Mammary epithelial cell (primary cell): ENCODE measurements at places on chromosomes 11 and 22.

DNA sequence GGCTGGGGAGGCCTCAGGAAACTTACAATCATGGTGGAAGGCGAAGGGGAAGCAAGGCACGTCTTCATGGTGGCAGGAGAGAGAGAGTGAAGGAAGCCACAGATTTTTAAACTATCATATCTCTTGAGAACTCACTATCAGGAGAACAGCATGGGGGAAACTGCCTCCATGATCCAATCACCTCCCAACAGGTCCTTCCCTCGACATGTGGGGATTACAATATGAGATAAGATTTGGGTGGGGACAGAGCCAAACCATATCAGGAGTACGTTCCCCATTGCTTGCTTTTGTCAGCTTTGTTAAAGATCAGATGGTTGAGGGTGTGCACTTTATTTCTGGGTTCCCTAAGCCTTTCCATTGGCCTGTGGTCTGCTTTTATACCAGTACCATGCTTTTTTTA lies 53.7 kb upstream of the E2F8 start:
- DNase-seq = no peak

DNA sequence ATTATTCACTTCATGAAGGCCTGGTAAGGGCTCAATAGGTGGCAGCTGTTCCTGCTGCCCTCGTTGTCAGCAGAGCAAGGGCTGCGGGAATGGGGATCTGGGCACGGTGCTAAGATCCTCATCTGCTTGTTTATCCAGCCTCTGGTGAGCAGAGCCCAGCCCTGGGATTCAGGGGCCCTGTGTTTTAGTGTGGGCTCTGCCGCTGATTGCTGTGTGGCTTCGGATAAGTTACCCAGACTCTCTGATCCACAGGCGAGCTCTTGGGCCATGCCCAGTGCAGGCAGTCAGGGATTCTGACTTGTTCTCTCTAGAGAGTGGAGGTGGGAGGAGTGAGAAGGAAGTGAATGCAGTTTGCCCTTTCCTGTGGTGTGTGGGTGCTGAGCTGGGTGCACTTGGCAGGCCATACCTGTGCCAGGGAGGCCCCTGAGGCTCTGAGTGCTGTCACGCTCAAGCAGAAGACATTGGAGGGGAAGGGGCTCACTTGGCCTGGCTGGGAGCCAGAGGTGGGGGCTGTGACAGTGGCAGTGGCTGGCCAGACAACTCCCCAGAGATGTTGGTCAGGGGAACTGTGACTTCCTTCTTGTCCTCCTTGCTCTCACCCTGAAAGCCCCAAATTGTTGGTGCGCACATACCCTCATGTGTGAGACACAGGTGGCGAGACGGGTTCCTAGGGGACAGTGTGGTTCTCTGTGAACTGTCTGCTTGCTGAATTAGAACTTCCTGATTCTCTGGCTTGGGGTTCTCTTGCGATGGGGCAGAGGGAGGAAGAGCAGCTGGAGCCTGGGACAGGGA lies 43.7 kb downstream of the CD82 start:
- DNase-seq = no peak

DNA sequence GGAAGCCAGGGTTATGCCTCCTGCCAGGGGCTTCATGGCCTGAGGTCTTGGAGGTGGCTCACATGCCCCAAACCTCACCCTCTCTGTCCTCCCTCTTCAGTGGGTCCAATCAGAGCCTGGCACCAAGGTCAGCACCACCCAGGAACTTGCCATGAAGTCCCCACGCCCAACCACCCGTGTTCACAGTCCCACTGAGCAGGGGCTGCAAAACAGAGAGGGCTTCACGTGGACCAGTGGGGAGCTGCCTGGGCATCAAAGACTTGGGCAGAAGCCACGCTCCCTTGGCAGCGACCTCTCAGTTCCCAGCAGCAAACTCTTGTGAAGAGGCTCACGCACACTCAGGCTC lies 425.8 kb upstream of the B3GAT1 start:
- DNase-seq = no peak

DNA sequence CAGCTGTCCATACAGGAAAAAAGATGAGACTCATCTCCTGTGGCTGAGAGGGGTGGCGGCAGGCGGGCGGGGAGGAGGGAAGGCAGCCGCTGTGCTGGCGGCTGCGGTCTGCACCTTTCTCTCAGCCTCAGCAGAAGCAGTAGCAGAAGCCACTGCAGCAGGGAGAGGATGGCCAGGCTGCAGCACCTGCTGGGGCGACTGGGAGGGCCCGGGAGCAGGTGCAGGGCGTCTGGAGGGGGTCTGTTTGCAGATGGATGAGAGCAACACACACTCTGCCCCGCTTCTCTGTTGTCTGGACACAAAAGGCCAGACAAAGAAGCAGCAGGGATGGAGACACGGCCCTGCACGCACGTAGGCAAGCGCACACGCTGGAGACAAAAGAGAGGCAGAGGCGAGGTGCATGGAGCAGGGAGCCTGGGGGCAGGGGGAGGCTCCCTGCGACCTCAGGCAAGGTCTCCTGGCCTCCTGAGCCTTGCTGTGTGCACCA lies 9.3 kb upstream of the MIAT start:
- DNase-seq = no peak

DNA sequence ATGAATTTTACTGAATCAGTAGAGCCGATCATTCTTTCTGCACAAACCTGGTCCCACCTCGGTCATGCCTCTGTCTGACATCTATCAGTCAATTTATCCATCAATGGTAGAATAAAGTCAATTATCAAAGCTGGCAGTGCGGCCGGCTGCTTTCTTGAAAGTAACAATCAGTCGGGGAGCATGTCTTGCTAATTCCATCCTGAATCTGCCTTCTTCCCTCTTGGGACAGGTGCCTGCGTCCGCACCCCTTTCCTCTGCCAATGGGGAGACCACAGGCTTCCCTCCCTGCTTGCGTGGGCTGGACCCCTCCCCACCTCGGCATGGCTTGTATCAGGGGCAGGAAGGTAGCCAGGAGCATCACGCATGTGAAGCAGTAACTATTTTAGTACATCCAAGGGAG lies 962.9 kb downstream of the BRD1 start:
- DNase-seq = no peak

DNA sequence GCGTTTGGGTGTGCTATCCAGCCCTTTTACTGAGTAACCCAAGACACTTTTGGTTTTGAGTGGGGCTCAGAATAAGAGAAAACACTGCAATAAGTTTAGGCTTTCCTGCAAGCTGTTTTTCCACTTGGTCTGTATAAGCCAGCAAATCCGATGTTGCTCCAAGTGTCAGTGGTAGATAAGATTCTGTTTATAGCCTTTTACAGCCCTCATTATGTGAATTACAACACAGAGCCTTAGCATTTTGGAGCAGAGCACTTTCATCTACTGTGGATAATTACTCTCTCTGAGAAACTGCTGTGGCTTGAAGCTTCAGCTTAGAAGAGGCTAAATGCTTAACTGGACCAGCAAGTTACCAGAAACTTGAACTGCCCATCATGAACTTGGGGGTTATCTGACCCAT lies 601.1 kb downstream of the JRKL start:
- no peak for DNase-seq

- no peak for DNase-seq
Observed at GRCh38 chr11:26490546-26490945, 81.5 kb downstream of the MUC15 start.

DNA sequence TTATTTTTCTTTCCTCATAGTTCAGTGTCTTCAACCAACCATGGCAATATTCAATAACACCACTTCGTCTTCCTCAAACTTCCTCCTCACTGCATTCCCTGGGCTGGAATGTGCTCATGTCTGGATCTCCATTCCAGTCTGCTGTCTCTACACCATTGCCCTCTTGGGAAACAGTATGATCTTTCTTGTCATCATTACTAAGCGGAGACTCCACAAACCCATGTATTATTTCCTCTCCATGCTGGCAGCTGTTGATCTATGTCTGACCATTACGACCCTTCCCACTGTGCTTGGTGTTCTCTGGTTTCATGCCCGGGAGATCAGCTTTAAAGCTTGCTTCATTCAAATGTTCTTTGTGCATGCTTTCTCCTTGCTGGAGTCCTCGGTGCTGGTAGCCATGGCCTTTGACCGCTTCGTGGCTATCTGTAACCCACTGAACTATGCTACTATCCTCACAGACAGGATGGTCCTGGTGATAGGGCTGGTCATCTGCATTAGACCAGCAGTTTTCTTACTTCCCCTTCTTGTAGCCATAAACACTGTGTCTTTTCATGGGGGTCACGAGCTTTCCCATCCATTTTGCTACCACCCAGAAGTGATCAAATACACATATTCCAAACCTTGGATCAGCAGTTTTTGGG lies at the start of gene OR51T1:
TSS of gene OR51T1 (plus strand) at position 41 of the 641 bp plus-strand sequence. CDS start at position 41, 0 bp downstream.
- DNase-seq = no peak

DNA sequence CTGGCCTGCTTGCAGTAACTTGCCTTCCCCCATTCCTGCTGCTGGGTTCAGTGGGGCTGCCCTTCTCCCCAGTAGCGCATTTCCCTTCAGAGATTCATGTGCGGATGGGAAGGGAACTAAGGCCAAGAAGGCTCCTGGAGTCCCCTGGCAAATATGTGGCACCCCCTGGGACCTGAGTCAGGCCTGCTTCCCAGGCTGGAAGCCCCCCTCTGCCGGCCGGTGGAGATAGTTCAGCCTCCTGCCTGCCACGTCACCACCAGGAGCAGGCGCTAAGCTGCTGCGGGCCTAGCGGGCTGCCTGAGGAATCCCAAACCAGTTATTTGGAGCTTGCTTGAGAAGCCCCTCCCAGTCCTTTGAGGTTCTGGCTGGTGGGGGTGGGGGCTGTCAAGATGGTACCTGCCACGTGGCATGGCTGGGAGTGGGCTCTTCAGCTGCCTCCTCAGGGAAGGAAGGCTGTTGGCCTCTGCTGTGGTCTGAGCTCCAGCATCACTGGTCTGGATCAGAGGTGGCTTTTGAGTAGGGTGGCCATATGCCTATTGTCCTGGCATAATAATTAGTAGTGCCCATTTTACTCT lies 2.0 kb downstream of the SERPINH1 start:
- peak; percentile 80 for DNase-seq

DNA sequence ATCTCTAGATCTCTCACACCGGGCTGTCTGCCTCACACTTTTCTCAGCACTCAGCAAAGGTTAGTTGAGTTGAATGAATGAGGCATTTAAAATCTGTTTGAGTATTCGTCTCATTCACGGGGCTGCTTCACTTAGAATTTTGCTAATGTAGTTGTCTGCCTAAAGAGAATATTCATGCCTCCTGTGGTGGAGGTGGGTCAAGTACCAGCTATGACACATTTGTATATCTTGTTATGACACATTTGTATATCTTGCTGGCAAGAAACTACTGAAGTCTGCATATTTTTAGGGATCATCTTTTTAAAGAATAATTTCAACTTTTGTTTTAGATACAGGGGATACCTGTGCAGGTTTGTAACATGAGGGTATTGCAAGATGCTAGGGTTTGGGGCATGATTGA lies 43.1 kb downstream of the LDLRAD3 start:
- DNase-seq = peak; percentile 5

DNA sequence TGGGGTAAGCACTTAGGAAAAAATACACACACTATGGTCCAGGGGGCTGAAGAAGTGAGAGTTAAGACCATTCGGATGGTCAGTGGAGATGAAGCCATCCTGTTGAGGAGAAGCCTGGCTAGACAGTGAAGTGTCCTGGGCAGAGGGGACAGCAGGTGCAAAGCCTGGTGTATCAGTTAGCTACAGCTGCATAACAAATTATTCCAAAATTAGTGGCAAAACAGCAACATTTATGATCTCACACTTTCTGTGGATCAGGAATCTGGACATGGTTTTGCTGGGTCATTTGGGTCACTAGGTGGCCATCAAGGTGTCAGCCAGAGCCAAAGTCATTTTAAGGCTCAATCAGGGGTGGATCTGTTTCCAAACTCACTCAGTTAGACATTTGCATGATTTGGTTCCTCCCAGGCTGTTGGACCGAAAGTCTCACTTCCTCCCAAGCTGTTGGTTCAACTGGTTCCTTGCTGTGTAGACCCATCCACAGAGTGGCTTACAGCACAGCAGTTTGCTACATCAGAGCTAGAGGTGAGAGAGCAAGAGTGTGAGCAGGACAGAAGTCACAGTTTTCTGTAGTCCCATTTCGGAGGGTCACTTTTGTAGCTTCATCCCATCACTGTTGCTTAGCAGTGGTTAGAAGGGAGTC lies 80.1 kb upstream of the ALX4 start:
- DNase-seq = no peak

DNA sequence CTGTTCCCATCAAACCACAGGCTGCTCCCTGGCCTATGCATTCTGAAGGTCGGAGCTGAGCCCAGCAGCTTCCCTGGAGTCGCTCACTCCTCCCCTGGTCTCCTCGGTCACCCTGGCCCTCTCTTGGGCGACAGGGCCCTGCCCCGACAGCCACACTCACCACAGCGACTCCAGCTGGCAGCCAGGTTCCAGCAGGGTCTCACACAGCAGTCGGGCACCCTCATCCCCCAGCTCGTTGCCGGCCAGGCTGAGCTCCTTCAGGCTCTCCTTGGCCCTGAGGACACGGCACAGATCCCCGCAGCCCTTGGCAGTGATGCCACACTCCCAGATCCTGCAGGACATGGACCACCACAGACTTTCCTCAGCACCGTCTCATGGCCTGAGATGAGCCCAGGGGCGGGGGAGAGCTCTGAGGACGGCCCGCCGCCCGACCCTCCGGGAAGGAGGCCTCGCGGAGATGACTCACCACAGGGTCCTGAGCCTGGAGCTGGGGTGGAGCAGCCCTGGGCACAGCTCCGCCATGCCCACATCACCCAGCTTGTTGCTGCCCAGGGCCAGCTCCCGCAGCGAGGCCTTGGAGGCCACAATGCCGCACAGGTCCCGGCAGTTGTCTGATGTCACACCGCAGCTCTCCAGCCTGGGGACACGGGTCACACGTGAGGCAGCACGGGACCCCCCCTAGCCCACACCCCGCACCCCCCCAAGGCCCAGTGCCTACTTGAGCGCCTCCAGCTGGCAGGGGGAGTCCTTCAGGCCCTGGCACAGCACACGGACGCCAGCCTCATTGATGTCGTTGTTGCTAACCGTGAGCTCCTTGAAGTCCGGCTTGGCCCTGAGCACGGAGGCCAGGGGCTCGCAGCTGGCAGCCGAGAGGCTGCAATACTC lies 8.5 kb downstream of the RNH1 start:
- no peak for DNase-seq

- peak; percentile 81 for DNase-seq
Observed at GRCh38 chr11:118791111-118791960, at the start of gene DDX6. TSS of gene DDX6 (minus strand) at chr11:118791164. CDS start at chr11:118786251, 4,913 bp downstream.

- no peak for DNase-seq
Observed at GRCh38 chr11:27411328-27411727, 48.3 kb upstream of the CCDC34 start.

DNA sequence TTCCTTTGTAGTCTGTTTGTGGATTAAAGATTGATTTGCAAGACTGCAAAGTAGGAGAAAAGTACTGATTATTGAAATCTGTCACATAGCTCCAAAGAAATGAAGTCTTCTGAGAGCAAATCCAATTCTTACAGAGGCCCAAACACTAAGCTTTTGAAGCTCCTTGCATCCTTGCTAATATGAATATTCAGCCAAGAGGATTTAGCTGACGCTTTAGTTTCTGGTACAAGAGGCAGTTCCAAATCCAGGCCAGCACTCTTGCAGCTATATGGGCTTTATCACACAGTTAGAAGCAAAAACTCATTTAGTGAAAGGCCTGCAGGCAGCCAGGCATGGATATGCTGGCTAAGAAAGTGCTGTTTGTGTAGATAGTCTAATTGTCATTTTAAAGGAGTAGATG lies 12.7 kb downstream of the PAAF1 start:
- no peak for DNase-seq

- DNase-seq = no peak
Observed at GRCh38 chr11:16771350-16772140, 33.1 kb downstream of the C11orf58 start.
